ENCODE measurements at places on chromosomes 5 and 9.

- no peak for DNase-seq
Observed at GRCh38 chr5:1735320-1735970, 64.2 kb downstream of the MRPL36 start.

DNA sequence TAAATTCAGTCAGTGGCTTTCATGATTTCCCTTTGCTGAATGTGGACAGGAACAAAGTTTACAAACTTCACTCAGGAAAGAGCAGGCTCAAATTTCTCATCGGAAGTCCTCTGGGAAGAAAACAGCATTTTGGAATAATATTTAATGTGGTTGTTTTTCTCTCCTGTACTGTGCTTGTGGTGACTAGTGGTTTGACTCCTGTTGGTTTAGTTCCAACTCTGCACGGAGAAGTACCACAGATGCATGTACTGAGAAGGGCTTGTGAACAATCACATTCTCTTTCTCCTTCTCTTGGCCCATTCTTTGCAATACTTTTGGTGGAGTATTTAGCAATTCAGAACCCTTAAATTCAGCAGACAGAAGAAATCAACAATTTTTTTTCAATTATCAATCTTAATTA lies 13.3 kb downstream of the MPDZ start:
- DNase-seq, result no peak

DNA sequence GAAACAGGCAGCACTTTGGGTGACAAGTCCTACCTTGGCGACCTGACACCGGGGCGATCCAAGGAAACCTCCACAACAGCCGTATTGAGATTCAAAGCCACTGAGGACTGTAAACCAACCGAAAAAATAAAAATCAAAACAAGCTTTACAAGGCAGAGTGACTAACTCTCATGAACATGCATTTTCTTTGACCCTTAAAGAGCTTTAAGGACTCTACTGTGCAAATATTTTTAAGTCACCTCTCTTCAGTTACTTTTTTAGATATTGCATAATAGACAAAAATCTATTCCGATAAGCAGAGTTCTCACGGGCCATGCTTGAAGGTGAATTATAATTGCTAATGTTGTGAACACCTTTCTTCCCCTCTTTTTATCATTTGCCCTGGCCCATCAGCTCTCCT lies 38.3 kb downstream of the EQTN start:
- no peak for DNase-seq

GRCh38 chr9:23194281-23194680 lies 631.8 kb downstream of the ELAVL2 start:
- no peak for DNase-seq

DNA sequence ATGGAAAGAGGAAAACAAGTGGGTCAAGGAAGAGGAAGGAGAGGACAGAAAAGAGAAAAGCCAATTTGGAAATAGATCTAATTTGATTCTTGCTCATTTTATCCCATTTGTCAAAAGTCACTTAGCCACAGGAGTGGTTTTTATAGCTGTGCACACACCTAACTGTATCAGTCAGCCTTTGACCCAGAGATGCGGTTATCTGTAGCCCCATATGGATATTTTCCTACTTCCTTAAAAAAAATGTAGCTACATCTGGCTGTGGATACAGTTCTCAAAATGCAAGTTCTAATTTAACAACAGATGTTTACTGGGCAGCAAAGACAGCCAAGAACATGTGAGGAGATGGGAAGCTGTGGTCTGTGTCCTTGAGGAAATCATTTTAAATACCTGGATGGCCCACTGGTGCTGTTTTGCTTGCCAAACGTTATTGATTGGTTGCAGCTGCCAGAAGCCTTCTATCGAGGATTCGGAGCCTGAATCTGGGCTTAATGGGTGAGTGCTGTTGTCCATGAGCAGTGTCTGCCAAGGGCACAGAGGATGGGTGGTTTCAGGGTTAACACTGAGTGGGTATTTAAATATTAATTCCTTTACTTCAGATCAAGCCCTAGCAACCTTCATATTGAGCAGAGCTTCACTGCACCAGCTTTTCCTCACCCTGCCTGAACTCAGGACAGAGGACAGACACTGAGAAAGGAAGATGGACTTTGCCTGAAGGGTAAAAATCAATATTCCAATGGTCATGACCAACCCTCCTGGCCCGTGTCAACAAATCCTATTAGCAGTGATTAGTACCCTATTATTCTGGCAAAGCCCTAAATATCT lies 92.2 kb downstream of the APBA1 start:
- no peak for DNase-seq

GRCh38 chr5:9512457-9512856 lies 33.4 kb downstream of the SEMA5A start:
- no peak for DNase-seq

GRCh38 chr5:93567424-93567823 lies 13.6 kb downstream of the NR2F1-AS1 start:
- DNase-seq, result no peak

GRCh38 chr5:153823036-153823435 lies 215.7 kb downstream of the FAM114A2 start:
- DNase-seq, result no peak

DNA sequence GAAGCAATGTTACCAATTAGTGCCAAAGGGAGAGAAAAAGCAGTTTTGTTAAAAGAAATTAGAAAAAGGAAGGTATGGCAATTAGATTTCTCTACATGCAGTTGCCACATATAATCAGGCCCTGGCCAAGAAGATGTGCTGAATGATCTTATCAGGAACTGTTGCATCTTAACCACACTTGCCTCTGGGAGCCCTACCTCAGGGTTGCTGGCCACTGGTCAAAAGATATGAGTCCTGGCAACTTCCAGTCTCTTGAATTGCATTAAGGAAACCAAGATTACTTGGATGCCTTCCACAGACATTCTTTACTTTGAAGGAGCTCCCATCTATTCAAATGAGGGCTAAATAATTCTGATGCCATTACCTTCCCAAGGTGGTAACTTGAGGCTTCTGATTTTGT lies 60.4 kb downstream of the TNC start:
- DNase-seq, result no peak

DNA sequence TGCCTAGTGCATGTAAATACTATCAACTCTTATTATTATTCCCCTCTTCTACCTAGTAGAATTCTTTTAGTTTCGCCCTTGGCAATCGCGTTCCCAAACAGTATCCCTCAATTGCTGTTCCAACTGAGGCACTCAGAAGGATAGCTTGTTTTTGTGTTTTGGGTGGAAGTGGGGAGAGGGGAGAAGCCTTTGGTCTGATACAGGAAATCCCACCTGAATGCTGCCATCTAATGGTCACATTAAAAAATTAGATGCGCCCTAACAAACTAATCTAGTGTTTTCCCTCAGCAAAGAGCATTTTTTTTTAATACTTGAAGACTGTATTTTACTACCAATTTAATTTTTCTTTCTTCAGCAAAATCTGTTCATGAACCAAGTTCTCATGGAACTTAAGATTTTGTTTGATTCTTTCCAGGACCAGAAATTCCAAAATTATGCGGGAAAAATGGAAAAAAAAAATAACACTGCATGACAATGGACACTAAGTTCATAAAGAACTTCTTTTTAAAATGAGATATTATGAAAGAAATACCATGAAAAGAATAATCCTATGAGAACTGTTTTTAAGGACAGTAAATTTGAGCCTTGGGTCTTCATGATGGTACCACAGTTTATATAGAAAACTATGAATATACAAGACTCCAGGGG lies 22.2 kb upstream of the GLDC start:
- DNase-seq, result no peak

DNA sequence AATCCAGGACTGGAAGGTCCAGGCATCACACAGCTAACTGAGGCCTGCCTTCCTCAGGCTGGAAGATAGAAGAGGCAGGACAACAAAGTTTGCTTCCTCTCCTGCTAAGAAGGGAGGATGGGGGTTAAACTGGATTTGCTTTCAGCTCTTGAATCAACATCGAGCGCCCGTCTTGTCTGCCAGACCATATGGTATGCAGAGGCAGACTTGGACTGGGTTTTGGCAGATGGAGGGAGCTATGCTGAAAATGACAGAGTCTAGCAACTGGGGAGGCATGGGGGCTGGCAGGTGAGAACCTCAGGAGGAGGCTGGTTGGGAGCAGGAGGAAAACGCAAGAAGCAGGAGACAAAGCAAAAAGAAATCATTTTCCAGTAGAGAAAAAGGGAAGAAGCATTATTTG lies 289.5 kb upstream of the IL12B start:
- DNase-seq, result no peak

DNA sequence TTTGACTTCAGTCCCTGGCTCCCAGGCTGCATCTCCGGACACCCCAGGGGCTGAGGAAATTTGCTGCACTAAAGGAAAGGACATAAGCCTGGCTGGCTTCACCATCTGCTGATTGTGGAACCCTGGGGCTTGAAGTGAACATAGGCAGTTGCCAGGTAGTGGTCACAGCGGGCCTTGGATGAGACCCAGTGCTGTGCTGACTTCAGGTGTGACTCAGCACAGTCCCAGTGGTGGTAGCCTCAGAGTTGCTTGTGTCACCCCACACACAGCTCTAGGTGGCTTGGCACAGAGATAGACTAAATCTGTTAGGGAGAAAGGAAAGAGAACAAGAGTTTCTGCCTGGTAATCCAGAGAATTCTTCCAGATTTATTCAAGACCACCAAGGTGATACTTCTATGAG lies 36.1 kb upstream of the RUSC2 start:
- DNase-seq, result no peak

- DNase-seq, result no peak
Observed at GRCh38 chr5:131355971-131356528, 92.2 kb downstream of the CDC42SE2 start.

Data from fibroblast of skin of left quadriceps (primary cell).